ENCODE measurements at places on chromosomes 7 and 10.

DNA sequence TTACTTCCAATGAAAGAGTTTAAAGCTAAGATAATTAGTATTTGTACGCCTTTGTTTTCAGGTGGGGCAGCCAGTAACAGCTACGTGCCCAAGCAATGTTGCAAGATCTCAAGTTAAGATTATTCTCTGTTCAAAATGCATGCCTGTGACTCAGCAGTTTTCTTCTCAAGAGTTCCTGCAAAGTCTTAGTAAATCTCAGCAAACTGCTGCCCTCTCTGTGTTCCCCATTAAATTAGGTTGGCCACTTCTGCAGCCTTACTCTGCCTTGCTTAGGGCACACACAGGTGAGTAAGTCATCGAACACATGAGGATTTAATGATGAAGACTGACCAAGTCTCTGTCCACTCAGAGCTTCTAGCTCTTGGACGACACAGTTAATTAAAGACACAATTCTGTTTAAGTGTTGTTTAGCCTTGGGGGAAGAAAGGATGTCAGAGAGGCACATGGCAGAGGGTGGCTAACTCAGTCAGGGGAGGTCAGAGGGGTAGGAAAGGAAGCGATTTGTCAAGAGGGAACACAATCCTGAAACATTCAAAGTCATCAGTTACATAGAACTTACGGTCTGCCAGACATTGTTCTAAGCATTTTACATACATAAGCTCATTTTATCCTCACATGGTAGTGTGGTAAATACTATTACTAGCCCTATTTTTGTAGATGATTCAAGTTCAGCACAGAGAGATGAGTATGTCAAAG is 20.2 kb upstream of the SLC35G1 start:
- DNase-seq: peak; percentile 39

- DNase-seq: peak; percentile 23
Observed at GRCh38 chr10:121787169-121787568, 140.7 kb downstream of the ATE1 start.

DNA sequence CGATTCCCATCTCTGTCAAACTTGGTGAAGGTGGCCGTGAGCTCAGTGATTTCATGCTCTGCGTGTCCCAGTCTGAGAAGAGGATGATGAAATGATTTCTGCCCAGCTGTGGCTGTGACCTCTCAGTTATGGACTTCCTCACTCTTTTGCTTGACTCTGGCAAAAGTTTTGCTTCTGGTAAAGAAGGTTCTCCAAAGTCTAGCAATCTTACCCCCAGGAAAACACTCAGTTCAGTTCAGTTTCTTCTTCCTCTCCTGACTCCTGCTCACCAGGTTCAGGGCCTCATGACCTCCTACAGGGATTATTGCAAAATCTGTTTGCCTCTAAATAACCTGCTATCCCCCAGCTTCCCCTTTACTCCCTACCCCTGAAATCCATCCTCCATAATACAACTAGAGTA is 4.9 kb upstream of the BLOC1S2 start:
- no peak for DNase-seq

- DNase-seq: no peak
Observed at GRCh38 chr10:7945034-7945433, 109.5 kb upstream of the GATA3 start.

DNA sequence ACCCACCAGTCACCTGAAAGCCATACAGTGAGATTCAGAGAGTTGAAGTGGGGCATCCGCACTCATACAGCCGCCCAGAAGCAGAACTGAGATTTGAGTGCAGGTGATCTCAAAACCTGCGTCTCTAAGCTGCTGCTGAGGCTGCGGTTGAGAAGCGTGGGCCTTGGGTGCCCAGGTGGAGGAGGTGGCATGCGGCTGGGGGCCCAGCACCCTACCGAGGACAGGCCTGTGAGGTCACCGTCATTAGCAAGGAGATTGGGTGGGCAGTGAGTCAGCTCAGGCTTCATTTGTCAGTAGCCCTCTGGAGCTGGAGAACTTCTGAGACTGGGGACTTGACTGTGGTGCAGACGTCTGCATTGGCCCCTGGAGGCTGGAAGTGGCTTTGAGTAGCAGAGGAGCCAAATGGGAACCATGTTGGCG is 29.8 kb downstream of the ZMIZ1 start:
- peak; percentile 65 for DNase-seq

- no peak for DNase-seq
Observed at GRCh38 chr10:128943111-128943510, 523.9 kb upstream of the MGMT start.

DNA sequence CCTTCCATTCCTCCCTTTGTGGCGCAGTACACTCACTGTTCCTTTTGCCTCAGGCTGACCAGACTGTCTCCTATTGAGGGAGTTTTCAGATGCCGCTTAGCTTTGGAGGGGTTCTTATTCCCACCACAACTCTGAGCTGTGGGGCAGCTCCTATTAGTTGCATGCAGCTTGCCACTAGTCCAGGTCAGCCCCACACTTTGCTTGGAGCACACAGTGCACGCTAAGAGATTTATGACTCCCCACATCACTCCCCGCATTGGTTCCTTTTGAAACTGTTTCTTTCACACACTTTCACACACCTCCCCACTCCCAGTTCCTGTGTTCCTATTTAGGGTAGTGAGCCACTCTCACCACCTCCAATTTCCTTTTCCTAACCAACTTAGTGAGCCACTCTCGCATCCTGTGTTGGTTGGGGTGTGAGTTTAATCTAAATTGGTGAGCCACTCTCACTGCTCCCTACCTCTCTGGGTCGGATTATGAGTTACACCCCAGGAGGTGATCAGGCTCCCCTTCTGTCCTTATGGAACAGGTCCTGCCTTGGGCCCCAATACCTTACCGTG is 10.4 kb upstream of the ZNF485 start:
- DNase-seq: peak; percentile 0

GRCh38 chr10:33492701-33493345 is 158.4 kb upstream of the NRP1 start:
- peak; percentile 85 for DNase-seq

- peak; percentile 45 for DNase-seq
Observed at GRCh38 chr10:108454224-108454623, 1289.7 kb upstream of the SORCS1 start.

GRCh38 chr10:100479037-100479436 is 16.2 kb downstream of the WNT8B start:
- no peak for DNase-seq

GRCh38 chr10:3897156-3897555 is 112.1 kb upstream of the KLF6 start:
- peak; percentile 56 for DNase-seq

GRCh38 chr7:96471606-96472005 is 149.7 kb upstream of the SLC25A13 start:
- no peak for DNase-seq

- no peak for DNase-seq
Observed at GRCh38 chr10:11224792-11225416, 207.2 kb downstream of the CELF2 start.

- peak; percentile 7 for DNase-seq
Observed at GRCh38 chr10:13219685-13220670, 14.2 kb downstream of the UCMA start.

- no peak for DNase-seq
Observed at GRCh38 chr10:22690158-22690557, 24.2 kb downstream of the PIP4K2A start.

GRCh38 chr10:126618466-126618865 is 52.0 kb downstream of the C10orf90 start:
- DNase-seq: peak; percentile 61

- peak; percentile 37 for DNase-seq
Observed at GRCh38 chr7:88243345-88243909, 23.6 kb upstream of the SRI start.

DNA sequence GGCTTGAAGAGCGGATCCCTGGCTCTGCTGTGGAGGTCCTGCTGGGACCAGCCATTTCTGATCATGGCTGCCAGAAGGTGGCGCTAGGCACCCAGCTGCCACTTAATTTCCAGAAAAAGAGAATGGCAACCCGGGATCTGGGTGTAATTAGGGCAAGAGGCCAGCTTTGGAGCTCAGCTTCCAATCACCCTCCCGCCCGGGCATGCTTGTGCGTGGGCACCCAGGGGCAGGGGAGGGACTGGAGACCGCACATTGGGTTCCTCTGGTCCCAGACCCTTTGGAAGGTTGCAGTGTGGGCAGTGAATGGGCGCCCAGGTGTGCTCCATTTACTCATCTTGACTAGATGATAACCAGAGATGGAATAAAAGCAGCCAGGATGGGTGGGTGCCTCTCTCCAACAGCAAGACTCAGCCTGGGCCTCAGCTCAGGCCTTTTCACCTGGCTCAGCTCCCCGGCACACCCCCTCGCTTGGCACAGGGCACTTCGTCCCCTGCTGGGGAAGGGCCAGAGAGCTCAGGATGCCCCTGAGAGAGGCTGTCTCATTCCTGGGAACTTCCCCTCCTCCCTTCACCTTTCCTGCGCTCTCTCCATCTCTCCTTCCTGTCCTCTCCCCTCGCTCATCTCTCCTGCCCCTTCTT is 14.7 kb downstream of the FAM241B start:
- peak; percentile 57 for DNase-seq

DNA sequence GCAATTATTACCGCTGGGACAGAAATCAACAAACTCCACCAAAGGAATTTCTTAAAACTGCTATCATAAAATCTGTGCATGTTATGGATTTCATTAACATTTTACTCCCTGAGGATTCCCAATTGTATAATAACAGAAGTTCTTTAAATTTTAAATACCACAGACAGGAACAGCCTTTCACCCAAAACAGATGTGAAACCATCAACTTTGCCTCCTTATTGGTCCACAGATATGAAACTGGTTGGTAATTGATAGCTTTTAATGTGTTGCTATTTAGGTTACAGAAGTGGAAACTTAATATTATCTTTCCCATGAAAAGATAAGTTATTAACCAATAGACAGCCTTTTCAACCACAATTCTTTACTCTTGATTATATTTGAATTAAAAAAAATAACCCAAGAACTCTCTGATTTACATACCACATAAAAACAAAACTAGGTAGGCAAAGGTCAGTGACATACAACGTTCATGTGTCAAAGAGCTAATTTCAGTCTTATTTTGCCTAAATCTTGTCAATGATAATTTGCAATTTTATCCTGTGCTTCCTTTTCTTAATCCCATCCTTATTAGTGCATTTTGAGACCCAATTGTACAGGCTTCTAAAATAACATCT is 90.0 kb downstream of the NRP1 start:
- peak; percentile 50 for DNase-seq

DNA sequence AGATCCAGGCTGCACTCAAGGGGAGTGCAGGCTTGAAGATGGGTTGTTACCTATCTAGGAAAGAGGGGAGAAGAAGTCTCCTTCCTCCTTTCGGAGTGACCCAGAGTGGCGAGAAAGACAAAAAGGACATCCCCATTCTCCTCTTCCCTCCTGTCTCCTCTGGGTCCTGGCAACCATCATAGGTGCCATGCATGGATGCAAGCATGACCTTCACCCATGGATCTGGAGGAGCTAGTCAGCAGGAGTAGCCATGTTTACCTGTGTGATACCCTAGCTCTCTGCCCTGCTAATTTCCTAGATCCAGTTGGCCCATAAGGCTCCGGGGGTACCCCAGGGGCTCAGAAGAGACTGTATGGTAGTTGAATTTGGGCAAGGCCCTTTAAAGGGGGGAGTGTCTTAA is 17.2 kb upstream of the CROT start:
- DNase-seq: no peak

DNA sequence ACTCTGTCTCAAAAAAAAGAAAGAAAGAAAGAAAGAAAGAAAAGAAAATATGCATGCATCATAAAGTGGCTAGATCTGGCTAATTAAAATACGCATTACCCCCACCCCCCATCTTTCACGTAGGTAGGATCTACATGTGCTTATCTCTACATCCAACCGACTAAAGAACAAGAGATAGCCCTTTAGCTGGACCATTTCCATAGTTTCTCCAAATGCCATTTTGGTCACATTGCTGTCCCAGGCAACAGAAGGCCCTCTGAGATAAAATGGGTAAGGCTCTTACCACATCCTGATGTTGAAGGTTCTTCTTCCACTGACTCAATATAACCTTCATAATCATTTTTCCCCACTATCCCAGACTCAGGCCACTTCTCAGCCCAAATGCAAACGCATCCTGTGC is 31.5 kb downstream of the PIK3AP1 start:
- DNase-seq: no peak

- no peak for DNase-seq
Observed at GRCh38 chr10:12703126-12703525, 298.4 kb downstream of the CCDC3 start.

DNA sequence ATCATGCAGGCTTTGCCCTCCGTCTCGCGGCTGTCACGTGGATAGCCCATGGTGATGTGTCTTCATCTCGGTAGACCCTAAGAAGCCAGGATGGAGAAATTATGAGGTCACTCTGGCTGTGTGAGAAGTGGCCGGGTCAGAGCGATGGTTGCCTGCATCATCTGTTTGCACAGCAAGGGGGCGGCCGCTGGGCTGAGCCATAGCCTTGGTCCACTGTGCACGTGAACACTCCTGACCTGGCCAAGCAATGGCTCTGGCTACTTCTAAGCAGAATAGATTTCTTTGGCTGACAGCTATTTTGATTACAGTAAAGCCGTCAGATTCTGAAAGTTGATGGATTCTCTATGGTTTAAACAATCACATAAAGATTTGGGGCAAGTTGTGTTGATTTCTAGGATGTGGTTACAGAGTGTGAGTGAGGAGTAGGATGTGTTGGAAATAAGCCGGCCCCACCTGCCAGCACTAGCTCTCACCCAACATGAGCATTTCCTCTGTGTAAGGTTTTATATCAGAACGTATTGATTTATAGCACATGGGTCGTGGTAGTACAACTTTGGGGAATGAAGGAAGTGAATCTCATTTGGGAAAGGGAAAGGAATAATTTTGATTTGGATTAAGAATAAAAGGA is 214.4 kb upstream of the GPR26 start:
- no peak for DNase-seq

DNA sequence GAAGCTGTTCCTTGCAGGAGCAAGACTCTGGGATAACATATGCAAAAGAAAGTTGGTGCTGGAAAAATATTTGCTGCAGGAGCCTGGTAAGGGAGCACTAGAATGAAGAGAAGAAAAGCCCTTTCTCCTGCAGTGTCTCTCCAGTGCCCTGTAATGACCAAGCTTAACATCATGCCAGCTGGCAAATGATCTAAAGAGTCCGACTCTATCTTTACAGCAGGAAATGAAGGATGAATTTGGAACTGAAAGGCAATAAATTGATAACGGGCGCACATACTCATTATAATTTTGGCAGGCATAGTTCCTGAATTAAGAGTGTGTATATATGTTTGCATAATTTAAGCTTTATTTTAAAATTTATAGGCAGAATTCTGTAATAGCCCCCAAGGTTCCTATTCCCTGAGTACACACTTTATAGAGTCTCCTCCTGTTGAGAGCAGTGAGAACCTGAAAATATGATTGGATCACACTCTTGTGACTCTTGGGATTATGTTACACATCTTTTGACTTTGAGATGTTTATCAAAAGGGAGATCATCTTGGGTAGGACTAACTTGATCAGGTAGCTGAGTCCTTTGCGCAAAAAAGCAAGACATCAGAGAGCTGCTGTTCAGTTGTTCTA is 299.0 kb upstream of the MBL2 start:
- no peak for DNase-seq

- no peak for DNase-seq
Observed at GRCh38 chr10:44240584-44241205, 144.2 kb downstream of the CXCL12 start.

- DNase-seq: no peak
Observed at GRCh38 chr10:59346321-59346720, 16.0 kb downstream of the FAM13C start.

- DNase-seq: no peak
Observed at GRCh38 chr7:150855046-150855445, 2.7 kb downstream of the AOC1 start.
